ENCODE measurements at places on chromosomes 2 and 18.
A peak's percentile ranks its signal among the peaks of the same experiment; 100 is the strongest.

- no peak for DNase-seq
Measured at GRCh38 chr2:159617100-159617499, 752 bp upstream of the BAZ2B start.

GRCh38 chr2:126725580-126725979 lies 69.6 kb downstream of the GYPC start:
- DNase-seq, result no peak

DNA sequence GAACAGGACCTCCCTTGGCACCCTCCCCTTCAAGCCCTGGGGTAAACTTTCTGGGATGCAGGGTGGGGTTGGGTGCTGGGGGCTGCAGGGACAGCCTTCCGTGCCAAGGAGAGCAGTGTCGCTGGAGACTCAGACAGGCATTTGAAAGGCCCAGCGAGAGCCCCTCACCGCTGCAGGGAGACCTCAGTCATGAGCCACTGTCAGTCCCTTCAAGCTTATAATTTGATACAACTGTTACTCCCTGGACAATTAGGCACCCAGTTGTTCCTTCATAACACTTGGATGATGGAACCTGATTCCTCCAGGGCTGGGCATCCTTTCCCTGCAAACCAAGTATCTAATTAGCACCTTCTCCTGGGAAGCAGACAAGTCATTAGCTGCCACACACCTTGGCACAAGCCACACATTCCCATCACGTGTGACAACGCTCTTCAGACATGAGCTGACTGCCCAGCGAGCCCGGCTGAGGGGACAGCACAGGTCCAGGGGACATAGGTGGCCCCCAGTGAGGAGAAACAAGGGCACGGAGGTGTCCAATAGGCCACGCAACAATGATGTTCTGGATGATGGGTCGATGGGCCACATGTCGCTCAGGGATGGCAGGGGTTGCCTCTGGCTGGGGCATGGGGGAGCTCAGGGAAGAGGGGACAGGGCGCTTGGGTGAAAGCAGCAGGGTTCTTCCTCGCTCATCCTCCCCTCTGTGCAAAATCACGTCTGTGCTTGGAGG lies 59.6 kb downstream of the KCNF1 start:
- no peak for DNase-seq

DNA sequence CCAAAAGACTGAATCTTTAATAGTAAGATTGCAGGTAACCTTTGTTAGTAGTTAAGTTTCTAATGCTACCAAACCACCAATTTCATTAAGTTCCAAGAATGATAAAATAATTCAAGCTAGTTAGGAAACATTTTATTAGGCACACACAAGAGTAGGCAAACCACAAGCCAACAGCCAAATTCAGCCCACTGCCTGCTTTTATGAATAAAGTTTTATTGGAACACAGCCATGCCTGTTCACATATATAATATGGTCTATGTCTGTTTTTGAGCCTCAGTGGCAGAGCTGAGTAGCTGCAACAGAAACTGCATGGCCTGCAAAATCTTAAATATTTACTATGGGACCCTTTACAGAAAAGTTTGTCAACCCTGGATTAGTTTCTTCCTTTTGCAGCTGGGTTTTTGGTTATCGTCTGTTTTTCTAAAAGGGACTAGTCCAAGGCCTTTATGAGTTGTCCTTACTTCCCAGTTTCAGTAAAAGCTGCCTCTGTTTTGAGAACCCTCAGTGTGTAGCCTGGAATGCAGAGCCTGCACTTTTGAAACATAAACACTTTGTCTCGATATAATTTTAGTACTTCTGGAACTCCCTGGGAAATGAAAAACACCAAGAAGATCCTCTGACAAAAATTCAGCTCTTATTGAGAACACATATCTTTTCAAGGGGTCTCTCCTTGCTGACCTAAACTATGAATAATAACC lies 39.1 kb downstream of the FRZB start:
- DNase-seq, result peak; percentile 53

GRCh38 chr2:218031771-218032257 lies 29.0 kb upstream of the TNS1 start:
- DNase-seq, result no peak

DNA sequence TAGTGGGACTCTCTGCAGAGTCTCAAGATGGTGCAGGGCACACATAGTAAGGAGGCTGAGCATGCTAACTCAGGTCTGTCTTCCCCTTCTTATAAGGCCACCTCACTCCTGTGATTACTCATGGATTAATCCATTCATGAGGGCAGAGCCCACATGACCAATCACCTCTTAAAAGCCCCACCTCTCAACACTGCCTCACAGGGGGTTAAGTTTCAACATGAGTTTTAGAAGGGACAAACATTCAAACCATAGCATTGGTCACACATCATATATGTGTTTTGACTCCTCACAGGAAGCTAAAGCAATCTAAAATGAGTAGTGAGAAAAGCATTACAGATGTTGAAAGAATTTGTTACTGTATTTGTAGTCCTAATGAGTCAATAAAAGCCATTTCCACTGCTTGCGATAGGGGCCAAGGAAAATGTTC lies 57.5 kb downstream of the DTNA start:
- peak; percentile 89 for DNase-seq

DNA sequence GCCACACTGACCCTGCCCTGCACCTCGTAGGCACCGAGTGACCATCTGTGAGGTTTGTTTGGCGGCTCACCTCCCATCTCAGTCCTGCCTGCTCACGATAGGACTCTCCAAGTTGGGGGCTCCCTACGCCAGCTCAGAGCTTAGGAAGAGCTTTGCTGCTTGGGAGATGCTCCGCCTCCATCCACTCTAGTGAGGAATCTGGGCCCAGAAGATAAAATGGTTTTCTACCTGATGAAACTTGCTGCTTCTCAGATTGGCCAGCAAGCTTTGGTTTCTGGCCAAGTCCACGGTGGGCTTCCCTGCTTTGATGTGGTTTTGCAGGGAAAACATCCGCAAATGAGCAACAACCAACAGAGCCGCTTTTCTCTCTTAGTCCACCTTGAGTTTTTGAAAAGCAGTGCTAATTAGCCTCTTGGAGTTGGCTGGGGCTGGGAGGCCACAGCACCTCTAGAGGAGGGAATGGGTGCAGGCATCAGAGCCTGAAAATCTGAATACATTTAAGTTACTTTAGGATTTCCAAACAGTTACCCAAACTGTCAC lies 42.2 kb downstream of the THNSL2 start:
- DNase-seq, result peak; percentile 32

GRCh38 chr2:74221604-74222299 lies 23.3 kb downstream of the MTHFD2 start:
- no peak for DNase-seq

Measured in choroid plexus epithelial cell (primary cell).